Smooth muscle cell of trachea (primary cell): ENCODE measurements at places on chromosomes 12 and 14. TPM values are rescaled to one million over a fixed set of nuclear protein-coding genes. Genes with fewer than 3 reads are reported as not detected.

Gene SYNDIG1L
- under 0.01 and 0.15 TPM in 2 replicates for total RNA-seq

Gene EFCAB11
- 3.1 and 10.8 TPM in 2 replicates for total RNA-seq

Gene FGF6
- not detected in 2 replicates for total RNA-seq

Gene OR5AU1
- 0.15 TPM in 1 of 2 replicates, not detected in the other for total RNA-seq

Gene SOCS4
- 13.2 and 15.1 TPM in 2 replicates for total RNA-seq

Gene SRRM4
- total RNA-seq, result under 0.01 TPM in 1 of 2 replicates, not detected in the other

Gene ACTR10
- total RNA-seq, result 56.6 and 60.0 TPM in 2 replicates

Gene MYRFL
- not detected in 2 replicates for total RNA-seq

Gene RHNO1
- 18.9 and 24.9 TPM in 2 replicates for total RNA-seq

Gene THAP2
- total RNA-seq, result 3.1 and 4.7 TPM in 2 replicates
